Endothelial cell (in vitro differentiated cells): ENCODE measurements at places on chromosomes 7 and 10. TPM values are rescaled to one million over a fixed set of nuclear protein-coding genes. Genes with fewer than 3 reads are reported as not detected.

DNA sequence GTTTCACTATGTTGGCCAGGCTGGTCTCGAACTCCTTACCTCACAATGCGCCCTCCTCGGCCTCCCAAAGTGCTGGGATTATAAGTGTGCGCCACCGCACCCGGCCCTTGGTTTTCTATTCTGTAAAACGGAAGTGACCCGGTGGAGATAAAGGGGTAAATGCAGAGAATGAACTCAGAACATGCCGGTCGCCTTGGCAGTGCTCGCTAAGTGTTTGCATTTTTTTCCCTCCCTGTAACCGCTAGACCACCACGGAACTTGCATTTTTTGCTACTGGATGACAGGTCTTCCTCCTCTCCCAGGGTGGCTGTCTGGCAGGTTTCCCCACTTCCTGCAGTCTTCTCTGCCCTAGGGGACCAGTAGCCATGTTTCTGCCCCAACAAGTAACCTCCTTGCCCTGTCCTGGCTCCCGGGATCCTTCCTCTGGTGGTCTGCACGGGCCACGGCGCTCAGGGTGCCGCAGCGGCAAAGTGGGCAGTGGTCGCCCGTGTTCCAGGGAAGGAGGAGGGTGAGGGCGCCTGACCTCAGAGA, 18.8 kb upstream of the GNA12 start:
- DNase-seq: no peak

The CAV2 gene
- 35.5 TPM for total RNA-seq

- DNase-seq: no peak
Measured at GRCh38 chr7:144713850-144714249, 122.0 kb downstream of the TPK1 start.

DNA sequence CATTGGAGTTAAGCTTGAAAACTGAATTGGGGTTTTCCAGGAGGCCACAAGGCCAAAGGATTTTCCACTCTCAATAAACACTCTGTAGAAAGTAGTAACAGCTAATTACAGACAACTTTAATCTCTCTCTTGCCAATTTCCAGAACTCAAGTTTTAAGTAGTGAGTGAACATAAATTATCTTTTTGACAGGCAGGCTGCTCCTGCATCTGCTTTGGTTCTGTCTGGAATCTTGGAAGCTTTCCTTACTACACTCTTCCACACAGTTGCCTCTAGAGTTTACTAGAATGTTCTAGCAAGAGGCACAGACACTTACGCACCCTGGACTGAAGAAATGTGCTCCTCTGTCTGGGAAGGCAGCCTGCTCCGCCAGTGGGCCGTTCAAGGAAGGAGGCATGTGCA, 90.5 kb upstream of the WAC start:
- no peak for DNase-seq

The AGAP3 gene
- 206 TPM for total RNA-seq

- DNase-seq: no peak
Measured at GRCh38 chr10:97197030-97197500, 11.3 kb upstream of the SLIT1 start.

GRCh38 chr10:69515699-69516259, 57.4 kb downstream of the NEUROG3 start:
- DNase-seq: peak; percentile 77
